Left cardiac atrium (tissue), 4 donors: ENCODE measurements at places on chromosomes 3 and 15. TPM values are rescaled to one million over a fixed set of nuclear protein-coding genes. Genes with fewer than 3 reads are reported as not detected.

GRCh38 chr15:50797926-50798325 lies 32.4 kb upstream of the SPPL2A start:
- DNase-seq, result no peak

DNA sequence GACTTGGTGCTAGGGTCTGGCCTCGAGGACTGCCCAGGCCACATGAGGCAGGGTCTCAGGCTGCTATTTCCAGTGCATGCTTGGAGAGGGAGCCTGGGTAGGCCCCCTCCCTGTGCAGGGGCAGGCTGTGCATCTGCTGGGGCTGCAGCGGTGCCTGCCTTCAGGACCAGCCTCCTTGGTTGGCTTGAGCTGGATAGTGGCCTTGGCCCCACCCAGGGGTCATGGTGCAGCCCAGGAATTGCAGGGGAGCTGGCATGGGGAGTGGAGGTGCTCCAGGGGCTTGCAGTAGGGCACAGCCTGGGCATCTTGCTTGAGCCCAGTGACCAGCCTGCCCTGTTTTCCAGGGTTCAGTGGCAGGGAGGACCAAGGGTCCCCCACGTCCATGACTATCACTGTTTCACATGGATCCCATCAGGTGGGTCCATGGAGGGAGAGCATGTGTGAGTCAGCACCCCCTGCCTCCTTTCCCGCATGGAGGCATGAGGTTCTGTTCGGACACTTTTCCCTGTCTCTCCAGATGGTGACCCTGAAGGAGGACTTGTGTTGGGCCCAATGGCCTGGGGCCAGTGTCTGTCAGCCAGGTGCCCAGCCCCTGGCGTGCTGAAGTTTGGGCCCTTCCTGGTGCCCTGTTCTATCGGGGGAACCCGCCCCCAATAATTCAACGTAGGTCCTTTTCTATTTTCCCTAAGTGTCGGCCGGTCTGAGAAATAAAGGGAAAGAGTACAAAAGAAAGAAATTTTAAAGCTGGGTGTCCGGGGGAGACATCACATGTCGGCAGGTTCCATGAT lies 218.6 kb downstream of the SNRPN start:
- DNase-seq, result peak; percentile 3

GRCh38 chr3:192906940-192907339 lies 10.7 kb downstream of the MB21D2 start:
- DNase-seq, result no peak

GRCh38 chr3:50573566-50574443 lies 4.5 kb downstream of the HEMK1 start:
- no peak for DNase-seq

DNA sequence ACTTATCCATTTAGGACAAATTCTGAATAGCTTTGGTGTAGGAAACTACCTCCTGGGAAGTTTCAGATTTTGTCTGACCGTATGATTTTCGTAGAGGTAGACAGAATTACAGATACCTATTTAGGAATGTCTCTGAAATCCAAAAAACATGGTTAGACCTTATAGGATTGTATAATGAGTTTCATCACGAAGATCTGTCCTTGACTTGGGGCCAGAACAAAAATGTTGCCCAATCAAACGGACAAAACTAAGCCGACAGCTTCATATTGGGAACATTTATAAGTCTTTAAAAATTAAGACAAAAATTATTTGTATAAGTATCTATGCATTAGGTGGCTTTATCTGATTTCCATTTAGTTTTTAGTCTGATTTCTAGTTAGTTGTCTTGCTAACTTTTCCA lies 32.6 kb downstream of the MNS1 start:
- DNase-seq, result no peak

- no peak for DNase-seq
These were observed 110.1 kb downstream of the MOBP start for GRCh38 chr3:39577541-39577940.

DNA sequence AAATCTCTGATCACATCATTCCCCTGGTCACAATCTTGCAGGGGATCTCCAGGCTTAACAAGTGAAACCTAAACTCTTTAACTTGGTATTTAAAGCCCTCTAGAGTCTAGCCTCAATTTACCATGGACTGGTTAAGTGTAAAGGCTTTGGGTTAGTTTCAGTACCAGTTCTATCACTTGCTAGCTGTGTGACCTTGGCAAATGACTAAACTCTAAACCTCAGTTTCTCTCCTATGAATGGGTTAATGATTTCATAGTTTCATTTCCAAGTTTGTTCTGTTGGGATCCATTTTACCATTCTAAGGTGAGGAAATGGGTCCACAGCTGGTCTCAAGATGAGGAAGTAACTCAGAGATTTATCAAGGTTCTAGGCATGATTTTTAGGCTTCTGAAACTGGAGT lies 38.8 kb upstream of the TIMP4 start:
- no peak for DNase-seq

DNA sequence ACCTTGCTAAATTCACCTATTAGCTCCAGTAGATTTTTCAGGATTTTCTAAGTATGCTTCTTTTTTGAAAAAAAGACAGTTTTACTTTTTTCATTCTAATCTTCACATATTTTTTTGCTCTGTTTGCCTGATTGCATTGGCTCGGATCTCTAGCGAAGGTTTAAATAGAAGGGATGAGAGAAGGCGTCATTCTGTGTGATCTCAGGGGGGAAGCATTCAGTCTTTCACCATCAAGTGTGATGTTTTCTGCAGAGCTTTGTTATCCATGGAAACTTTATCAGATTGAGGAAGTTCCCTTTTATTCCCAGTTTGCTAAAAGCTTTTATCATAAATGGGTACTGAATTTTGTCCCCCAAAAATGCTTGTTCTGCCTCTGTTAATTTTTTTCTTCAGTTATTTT lies 120.3 kb downstream of the LRRK1 start:
- DNase-seq, result no peak

- no peak for DNase-seq
These were observed 820 bp upstream of the HMCES start for GRCh38 chr3:129277829-129278271.

GRCh38 chr3:133488785-133489367 lies 84.6 kb upstream of the CDV3 start:
- DNase-seq, result no peak

DNA sequence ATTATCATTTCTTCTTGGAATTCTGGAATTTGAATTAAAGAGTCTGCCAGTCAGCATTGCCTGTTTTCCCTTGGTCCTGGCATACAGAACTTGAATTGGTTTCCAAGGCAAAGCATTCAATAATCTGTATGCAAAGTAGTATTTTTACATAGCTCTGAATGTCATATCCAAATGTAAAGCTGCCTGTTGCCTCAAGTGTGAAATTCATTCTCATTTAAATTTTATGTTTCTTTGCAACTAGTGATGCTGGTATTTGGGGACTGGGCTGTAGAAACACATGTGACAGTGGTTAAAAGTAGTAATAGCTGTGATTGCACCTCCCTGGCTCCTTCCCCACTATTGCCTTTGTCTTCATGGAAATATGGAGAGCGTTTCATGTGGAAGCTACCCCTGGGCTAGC lies 743.9 kb upstream of the GOLIM4 start:
- no peak for DNase-seq

- DNase-seq, result peak; percentile 55
These were observed 1.1 kb downstream of the FAM107A start for GRCh38 chr3:58575971-58576652.

- DNase-seq, result no peak
These were observed 69.8 kb downstream of the CHRNA7 start for GRCh38 chr15:32099956-32100684.

GRCh38 chr15:67174864-67175573 lies 79.4 kb downstream of the AAGAB start:
- no peak for DNase-seq

GRCh38 chr3:194574639-194575483 lies 58.4 kb downstream of the TMEM44 start:
- DNase-seq, result peak; percentile 49

The IL16 gene
- total RNA-seq, result 4.7 TPM

The CHRFAM7A gene
- total RNA-seq, result 1.8 TPM

The C15orf61 gene
- 9.8 TPM for total RNA-seq

The ZPLD1 gene
- total RNA-seq, result not detected

The PIAS1 gene
- 27.1 TPM for total RNA-seq

The RTP4 gene
- total RNA-seq, result 1.4 TPM

The HYAL2 gene
- total RNA-seq, result 53.4 TPM

The PPARG gene
- 57.2 TPM for total RNA-seq

The LMAN1L gene
- 110 TPM for total RNA-seq
